ENCODE measurements at places on chromosomes 5 and 9. TPM values are rescaled to one million over a fixed set of nuclear protein-coding genes. Genes with fewer than 3 reads are reported as not detected.

Gene ANGPTL2
- 2.7 TPM for total RNA-seq

GRCh38 chr5:173458828-173459609, 130.8 kb upstream of the STC2 start:
- no peak for DNase-seq

DNA sequence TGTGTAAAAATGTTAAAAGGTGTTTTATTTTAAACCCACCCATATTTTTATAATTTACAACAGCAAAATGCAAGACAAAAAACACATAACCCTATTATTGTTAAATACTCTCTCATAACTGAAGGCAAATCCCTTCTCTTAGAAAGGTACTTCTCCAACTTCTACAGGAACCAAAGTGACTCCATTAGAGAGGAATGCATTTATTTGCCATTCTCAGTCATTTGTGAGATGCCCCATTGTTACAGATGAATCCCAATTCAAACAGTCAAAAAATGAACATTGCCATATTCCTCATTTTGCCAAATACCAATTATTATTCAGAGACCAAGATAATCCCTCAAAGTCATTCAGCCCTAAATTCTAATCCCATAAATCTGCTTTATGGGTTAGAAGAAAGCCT, 175.8 kb downstream of the TSSK1B start:
- no peak for DNase-seq

GRCh38 chr5:13003457-13003856, 941.0 kb downstream of the DNAH5 start:
- DNase-seq, result no peak

Gene LSM11
- 6.6 TPM for total RNA-seq

DNA sequence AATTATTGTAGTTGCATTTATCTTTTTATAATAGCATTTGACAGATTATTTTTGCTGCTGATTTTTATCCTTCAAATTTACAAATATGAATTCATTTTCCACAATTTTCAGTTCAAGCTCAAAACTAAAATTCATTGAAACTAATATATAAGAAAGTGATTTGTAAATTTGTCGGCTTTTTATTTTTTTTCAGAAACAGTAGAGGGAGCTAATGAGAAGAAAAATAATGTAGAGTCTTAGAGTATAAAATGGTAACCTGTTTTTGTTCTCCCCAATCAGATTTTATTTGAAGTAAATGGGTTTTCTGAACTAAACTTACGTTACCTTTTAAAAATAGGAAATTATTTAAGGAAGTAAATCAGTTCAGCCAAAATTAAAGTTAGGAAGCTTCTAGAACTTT, 19.2 kb downstream of the PRRC1 start:
- DNase-seq, result no peak

DNA sequence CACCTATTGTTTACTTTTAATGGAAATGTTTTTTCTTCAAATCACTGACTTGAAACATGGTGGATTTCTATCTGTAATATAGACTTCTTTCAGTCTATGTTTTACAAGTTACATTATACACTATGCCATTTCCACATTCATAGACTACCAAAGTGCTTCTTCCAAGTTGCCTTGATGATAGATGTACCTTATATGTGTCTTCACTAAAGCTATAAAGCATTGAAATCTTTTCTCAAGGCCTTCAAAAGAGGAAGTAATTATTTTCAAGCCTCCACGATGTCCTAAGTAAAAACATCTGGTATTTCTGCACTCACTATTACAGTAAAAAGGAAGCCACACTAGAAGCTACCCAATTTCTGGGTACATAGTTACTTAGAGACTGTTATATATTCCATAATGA, 113.3 kb downstream of the FGF10 start:
- no peak for DNase-seq

- DNase-seq, result peak; percentile 79
These were observed 8.0 kb downstream of the PDLIM4 start for GRCh38 chr5:132265336-132266030.

DNA sequence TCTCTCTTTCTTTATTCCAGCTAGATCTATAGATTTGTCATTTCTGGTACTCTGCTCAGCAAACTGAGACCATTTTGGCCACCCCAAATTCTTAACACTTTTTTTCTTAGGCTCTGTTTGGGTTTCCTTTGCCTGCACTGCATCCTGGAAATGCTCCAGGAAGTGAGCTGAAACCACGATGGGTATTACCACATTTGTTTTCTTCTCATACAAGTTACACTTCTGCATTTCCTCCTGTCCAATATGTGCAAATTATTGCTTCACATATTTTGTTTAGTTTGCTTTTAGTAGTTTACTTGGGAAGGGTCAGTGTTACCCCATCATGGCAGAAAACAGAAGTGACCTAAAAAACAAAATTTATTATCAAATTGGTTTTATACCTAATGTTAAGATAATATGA, 498.6 kb upstream of the GRIN3A start:
- DNase-seq, result no peak

GRCh38 chr5:133825631-133826289, 142.7 kb downstream of the C5orf15 start:
- no peak for DNase-seq

DNA sequence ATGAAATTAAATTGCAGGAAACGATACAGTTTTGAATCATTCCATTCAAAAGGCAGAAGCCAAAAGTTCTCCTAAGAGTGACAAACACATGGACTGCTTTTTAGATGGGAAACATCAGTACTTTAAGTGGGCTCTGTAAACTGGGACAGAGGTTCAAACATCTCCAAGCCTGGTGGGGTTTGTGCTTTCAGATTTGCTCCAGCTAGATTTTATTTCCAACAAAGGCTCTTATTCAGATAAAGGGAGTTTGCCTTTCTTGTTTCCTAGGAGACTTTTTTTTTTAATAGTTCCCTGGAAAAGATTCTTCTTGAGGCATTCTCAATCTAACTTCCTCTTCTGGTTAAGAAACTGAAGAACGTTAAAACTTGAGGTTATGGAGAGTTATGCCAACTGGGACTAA, 277.6 kb downstream of the TMEM38B start:
- DNase-seq, result no peak

- no peak for DNase-seq
These were observed 2.7 kb upstream of the AK1 start for GRCh38 chr9:127880143-127880542.

Gene NUP188
- total RNA-seq, result 43.9 TPM

DNA sequence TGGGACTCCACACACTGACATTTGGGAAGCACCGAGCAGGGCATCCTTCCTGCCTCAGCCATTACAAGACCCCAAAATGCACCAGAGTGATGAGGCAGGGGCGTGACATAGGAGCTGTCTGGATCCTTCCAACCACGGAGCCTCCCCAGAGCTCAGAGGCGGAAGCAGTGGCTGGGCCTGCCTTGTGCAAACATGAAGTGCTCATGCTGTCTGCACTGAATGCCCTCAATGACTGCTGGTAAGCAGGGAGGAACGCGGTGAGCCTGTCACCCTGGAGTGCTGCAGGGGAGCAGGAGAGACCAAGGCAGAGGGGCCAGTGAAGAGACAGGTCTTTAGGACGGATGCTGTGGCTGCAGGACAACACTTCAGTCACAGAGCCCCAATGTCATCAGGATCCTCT, 60.2 kb upstream of the HRH2 start:
- no peak for DNase-seq

DNA sequence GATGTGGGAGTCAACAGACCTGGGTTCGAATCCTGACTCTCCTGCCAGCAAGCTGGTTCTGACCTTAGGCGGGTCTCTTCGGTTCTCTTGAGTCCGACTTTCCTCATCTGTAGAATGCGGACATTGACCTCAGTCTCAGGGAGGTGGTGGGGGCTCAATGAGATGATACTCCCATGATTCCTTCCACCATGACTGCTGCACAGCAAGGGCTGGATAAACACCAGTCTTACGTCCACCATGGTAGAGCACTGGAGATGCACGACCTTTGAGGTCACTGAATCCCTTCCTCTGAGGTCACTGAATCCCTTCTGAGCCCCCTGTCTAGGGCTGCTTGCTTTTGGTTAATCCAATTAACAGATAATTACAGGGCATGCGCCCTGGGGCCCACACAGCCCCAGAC, 12.5 kb upstream of the SMIM23 start:
- no peak for DNase-seq

GRCh38 chr9:134502809-134503211, 138.8 kb upstream of the COL5A1 start:
- DNase-seq, result peak; percentile 45

GRCh38 chr9:113255438-113255837, 19.9 kb downstream of the CDC26 start:
- DNase-seq, result no peak

- DNase-seq, result no peak
These were observed 19.6 kb downstream of the ZNF131 start for GRCh38 chr5:43140286-43140685.

- DNase-seq, result no peak
These were observed 36.5 kb upstream of the HSPA9 start for GRCh38 chr5:138611678-138612218.

DNA sequence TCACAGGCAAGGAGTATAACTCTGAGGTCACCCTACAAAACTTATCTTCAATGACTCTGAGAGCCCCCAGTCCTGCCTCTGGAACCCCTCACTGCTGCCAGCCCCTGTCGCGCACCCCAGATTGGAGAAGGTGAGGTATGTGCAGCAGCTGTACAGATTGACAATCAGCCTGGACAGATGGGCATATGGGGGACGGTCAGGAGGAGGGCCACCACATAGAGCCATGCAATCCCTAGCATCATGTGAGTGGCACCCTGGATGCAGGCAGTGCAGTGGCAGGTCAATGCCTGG, 90.1 kb downstream of the LMX1B start:
- no peak for DNase-seq

DNA sequence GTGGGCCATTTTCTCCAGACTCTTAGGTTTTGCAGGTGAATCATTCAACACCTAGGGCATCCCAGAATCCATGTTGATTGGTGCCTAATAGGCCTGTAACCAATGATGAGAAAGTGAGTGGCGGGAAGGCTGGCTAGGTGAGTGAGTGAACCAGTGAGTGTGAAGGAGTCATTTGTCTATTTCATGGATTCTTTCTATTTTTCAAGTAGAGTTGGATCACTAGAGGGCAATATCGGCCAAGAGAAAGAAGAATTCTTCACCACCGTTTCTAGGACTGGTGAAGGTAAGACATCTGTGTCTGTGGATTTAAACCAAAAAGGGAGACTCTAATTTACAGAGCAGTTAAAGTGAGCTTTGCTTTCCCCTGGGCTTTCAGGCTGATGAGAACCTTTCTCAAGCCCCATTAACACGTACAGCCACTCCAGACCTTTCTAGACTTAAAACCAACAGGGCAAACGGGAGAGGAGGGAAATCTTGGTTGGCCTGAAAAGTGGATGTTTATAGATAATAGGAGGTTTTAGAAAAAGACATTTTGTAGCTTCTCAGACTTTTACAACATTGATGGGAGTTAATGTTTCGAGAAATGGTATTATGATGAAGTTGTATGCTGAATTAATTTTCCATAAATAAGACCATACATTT, 114.3 kb upstream of the IL12B start:
- DNase-seq, result no peak

Gene TMEFF1
- not detected for total RNA-seq

DNA sequence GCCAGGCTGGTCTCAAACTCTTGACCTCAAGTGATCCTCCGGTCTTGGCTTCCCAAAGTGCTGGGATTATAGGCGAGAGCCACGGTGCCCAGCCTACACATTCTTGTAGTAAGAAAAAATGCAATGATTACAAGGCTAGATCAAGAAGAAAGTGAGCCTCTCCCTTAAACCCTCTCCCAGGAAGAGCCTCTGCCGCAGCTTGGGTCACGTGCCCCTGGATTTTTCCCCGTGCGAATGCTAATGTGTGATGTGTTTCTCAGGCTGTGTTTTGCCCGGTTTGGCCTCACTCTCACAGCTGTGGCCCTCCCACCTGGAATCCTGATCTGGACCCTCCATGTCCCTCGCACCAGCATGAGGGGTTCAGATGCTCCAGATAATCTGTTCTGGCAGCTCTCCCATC, 6.9 kb downstream of the PLPP7 start:
- no peak for DNase-seq

DNA sequence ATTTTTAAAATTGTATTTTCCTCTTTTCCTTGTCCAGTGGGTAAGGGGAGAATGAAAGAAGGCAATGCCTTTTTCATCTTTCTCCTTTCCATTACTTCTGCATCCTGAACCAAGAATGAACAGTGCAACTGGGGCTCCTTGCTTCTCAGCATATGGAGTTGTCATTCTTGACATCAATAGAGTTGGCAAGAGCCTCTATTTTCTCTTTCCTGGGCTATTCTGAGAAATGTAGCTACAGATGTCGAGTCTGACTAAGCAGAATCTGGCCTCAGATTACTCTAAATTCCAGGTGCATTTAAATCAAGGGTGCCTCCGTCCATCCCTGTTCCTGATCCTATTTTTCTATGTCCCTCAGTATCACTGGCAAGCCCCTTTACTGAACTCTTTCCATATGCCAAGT, 244.8 kb downstream of the GLIS3 start:
- DNase-seq, result no peak

DNA sequence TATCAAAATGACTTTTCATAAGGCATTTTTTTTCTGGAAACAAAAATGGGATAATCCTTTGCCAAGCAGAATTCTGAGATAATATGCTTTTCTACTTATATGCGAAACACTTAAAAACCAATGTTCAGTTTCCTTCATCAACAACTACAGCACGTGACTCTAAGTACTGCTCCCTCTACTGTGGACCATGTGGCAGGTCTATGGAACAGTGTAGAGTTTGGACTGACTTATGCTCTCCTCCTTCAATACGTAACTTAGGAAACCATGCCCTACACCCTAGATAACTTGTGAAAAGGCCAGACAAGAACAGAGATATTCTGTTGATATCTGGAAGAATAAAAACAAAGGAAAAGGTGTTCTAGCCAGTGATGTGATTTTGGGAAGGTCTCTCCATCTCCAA, 111.3 kb upstream of the GNA14 start:
- DNase-seq, result no peak

DNA sequence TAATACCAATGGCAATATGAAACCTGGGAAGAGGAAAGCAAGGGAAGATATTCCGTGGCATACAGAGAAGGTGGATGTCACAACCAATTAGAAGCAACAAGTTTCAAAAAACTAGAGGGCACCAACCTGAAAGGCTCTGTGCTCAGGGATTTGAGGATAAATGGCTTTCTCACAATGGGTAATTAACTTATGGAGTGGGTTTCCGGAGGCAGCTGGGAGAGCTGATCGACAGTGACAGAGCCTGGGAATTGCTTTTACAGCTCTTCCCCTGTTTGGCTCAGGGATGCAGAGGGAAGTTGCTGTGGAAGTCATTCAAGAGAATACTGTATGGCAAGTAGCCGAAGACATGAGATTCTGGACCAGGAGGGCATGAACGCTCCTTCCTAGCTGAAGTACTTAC, 237.0 kb downstream of the KIF4B start:
- DNase-seq, result no peak

Gene MAMDC2
- 7.0 TPM for total RNA-seq

DNA sequence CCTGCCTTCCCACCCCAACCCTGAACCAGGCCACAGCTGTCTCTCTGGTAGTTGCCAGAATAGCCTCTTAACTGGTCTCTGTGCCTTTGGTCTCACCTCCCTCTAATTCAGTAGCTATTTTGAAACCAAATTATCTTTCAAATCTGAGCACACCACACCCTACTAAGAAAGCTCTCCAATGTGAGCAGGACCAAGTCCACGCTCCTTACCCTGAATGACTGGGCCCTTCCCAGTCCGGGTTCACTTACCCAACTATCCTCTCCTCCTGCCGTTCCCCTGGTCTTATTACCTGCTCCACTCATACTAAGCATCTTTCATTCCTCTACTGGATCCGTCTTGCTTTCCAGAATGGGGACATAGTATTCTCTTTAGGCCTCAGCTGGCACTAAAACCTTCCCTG, 16.8 kb downstream of the ANKH start:
- peak; percentile 33 for DNase-seq

GRCh38 chr5:40046792-40047191, 622.0 kb upstream of the DAB2 start:
- no peak for DNase-seq

Gene ZFYVE16
- 22.3 TPM for total RNA-seq

Gene PFN3
- not detected for total RNA-seq

Gene SLC45A2
- 0.32 TPM for total RNA-seq

Measured in colonic mucosa (tissue), 4 donors.